ENCODE measurements at places on chromosomes 6 and 20.

- DNase-seq: no peak
These were observed 785 bp upstream of the ULBP3 start for GRCh38 chr6:150069706-150070105.

DNA sequence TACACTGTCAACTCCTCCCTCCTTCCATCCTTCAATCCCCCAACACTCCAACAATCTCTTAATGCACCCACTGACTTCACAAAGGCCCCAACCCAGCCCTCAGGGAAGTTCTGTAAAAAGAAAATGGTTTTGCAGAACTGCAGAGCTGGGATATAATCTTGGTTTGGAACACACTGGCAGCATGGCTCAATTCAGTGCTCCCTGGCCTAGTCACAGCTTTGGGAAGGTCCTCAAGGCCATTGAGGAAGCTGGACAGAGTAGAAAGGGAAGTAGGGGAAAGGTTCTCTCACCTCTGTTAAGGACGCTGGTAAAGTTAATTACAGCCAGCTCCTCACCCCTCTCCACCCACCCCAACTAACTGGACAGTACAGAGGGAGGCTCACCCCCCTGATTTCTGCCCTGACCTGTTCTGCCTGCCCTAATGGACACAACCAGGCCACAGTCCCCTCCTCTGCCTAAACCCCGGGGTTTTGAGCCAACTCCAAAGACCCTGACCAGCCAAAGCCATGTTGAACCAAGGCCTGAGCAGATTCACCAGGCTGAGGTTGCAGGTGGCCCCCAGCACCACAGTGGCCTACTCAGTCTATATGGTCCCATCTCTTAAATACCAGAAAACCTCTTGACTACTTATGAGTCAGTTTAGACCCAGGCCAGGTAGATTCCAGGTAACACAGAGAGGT lies 49.2 kb downstream of the MAFB start:
- no peak for DNase-seq

- DNase-seq: no peak
These were observed 21.9 kb upstream of the CHMP4B start for GRCh38 chr20:33789109-33789857.

DNA sequence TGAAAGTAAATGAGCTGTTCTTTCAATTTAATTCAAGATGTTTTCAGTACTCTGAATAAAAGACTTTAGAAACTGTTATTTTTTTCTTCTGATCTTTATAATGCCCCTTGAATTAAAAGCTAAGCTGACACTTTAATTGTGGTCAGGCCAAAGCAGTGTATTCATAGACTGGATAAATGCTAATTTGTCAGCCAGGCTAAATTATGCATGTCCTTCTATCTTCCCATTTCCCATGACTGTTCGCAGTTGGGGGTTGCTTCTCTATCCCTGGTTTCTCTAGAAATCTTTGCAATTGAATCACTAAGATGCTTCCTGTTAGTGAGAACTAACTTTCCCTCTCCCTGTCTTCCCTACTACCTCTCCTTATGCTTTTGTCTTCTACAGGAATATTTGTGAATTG lies 396.2 kb downstream of the RFPL4B start:
- DNase-seq: no peak

DNA sequence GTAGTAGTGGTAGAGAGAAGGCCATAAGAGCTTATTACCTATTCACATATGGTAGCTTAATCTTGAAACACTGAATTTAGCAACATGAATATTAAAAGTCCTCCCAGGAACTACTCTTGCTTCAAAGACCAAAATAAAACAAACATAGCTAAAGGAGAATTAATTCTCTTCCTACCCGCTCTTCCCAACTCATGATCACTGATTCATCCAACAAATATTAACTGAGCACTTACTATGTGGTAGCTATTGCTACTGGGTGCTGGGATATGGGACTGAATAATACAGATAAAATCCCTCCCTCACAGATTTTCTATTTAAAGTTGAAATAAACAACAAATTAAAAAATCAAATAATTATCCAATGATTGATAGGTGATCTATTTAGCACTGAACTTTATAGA lies 287.1 kb downstream of the BTBD9 start:
- DNase-seq: no peak

GRCh38 chr20:45918779-45919537 lies 7.0 kb upstream of the PLTP start:
- no peak for DNase-seq

DNA sequence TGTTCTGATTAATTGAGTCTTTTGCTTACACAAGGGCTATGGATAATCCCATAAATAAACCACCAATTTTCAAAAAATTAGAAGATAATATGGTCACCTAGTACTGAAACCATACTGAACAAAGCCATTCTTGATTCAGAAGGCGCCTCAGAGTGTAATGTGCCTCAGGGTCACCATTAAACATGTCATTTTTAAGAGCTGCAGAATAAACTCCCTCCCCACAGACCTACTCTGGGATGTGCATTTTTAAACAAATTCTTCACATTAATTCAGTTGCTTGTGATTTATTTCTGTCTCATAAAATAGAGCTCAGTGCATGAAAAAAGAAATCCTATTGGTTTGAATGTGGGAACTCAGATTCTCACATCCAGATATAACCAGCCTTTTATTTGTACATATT lies 202.1 kb upstream of the HEY2 start:
- no peak for DNase-seq

DNA sequence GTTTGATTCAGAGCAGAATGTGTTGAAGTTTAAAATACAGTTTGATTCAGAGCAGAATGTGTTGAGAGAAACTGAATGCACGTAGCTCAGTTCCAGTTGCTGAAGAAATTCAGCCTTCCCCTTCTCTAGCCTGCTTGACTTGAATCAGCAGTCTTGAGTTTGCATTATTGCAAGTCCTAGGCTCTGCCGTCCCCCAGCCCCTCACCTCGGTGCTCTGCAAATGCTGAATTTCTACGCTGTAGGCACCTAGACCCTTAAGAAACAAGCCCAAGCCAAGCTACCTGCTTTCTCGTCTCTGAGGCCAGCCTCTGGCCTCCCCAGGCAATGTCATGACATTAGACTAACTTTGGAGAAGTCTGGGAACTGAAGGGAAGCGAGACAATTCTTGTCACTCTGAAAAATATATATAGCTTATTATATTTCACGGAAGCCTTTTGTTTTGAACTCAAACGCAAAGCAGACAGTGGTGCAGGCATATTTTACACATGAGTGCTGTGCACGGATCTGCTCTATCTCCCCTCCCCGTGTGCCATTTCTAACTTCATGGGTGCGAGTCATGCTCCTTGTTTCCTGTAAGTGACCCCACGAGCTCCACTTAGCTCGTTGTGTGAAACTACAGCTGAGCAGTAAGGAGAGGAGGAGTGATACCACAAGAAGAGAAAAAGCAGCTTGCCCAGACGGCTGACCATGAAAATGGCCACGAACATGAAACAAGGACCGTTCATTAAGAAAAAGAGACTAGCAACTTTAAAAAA lies 71.4 kb upstream of the DUSP22 start:
- DNase-seq: no peak

DNA sequence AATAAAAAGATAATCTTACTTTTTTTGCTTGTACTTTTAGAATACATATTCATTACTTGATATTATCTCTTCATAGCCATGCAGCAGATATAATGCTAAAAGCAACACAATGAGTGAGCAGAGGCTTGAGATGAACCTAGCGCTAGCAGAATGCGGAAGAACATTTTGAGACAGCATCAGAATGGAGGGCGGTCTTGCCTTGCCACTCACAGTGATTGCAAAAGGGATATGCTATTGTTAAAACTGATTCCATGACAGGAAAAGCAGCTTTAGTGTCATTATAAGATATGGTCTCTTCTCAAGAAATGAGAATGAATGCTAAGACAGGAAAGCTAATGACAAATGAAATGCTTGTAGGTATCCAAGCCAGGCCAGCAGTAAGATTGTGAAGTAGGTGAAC lies 200.0 kb upstream of the GJE1 start:
- no peak for DNase-seq

DNA sequence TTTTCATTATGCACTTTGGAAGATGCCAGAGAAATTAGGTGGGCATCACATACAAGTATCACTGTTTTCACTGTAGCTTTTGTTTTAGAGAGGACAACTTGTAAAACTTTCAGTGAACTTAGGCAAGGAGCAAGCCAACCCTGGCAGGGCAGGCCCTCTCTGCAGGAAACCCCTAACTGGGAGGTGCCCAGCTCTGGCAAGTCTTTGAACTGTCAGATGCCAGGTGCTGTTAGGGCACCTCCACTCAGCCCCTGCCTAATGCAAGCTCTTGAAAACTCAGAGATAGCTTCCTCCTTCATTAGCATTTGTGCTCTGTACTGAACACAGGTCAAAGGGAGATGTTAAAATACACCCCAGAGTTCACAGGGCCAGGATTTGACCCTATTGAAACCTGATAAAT lies 774.2 kb upstream of the FLRT3 start:
- no peak for DNase-seq

GRCh38 chr20:36818861-36819260 lies 45.3 kb upstream of the DSN1 start:
- DNase-seq: no peak

DNA sequence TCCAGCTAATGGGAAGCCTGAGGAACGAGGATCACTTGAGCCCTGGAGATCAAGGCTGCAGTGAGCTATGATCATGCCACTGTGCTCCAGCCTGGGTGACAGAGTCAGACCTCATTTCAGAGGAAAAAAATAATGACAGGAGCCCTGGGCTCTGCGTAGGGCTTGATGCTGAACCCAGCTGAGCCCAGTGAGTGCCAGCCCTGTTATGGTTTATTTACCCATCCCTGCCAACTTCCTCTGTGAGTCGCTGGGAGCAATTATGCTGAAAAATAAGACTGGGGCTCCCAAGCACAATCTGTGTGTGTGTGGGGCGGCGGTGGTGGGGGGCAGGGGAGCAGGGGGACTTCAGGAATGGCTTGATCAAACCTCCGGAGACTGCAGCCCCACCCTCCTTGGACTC lies 75.9 kb upstream of the PMEPA1 start:
- DNase-seq: no peak

- no peak for DNase-seq
These were observed 113.7 kb downstream of the FAM217A start for GRCh38 chr6:3965071-3965718.

- DNase-seq: no peak
These were observed 51.4 kb downstream of the ERMARD start for GRCh38 chr6:169802790-169803189.

DNA sequence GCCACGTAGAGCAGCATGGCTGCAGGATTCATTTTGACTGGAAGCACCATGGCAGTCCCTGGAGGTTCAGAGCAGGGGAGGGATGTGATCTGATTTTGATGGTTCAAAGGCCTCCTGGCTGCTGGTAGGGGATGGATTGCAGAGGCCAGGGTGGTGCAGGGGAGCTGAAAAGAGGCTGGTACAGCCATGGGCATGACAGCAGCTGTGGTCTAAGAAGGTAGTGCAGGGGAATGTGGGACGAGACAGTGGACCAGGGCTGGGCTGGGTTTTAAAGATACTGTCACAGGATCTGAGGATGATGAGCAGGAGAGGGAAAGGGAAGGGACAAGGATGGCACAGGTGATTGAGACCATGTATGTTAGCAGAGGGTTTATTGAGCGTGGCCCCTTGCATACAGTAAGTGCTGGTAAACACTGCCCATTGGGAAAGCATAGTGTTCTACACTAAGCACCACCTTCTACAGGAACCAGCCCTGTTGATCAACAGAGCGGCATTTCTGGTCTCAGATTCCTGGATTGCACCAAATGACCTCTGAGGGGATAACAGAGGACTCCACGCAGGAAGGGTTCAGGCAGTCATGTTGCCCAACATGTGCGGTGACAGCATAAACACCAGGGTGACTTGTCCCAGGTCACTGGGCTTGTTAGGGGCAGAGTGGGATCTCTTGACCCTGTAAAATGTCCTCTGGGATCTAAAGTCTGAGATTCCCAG lies 14.5 kb upstream of the SIRPA start:
- no peak for DNase-seq

GRCh38 chr6:110653381-110653780 lies 161.9 kb downstream of the CDK19 start:
- no peak for DNase-seq

GRCh38 chr6:139595183-139595582 lies 220.7 kb upstream of the CITED2 start:
- DNase-seq: no peak

DNA sequence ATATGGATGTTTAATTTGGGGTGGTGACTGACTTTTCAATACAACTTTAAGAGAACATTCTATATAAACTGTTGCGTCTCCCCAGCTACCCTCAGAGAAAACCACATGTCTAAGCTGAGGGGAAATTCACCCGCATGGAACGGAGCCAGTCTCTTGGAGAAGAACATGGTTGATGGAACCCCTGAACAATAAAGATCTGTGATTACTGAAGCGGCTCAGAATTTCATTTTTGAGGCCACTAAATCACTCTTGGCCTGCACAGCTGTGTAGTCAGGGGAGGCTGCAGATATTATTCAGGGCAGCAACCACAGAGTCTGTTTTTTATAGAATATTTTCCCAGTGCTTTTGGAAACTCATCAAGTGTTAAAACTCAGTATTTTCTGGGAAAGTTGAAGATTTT lies 73.8 kb downstream of the EYA4 start:
- DNase-seq: no peak

GRCh38 chr6:408599-409102 lies 17.1 kb downstream of the IRF4 start:
- DNase-seq: no peak

DNA sequence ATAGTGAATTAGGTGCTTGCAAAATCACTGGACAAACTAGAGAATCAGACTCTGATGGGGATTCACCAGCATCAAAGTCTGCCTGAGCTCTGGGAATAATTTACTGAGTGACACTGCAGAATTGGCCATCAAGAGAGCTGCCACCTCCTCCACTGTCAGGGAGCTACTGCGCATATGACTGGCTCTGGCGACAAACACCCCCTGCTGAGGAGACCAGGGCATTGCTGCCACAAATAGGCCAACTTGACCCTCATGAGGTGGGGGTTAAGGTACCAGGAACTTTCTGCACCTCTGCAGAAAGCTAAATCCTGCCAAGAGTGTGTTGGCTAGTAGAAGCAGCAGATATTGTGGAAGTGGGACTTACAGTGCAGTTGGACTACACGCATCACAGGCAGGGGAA lies 88.0 kb downstream of the CDS2 start:
- no peak for DNase-seq

DNA sequence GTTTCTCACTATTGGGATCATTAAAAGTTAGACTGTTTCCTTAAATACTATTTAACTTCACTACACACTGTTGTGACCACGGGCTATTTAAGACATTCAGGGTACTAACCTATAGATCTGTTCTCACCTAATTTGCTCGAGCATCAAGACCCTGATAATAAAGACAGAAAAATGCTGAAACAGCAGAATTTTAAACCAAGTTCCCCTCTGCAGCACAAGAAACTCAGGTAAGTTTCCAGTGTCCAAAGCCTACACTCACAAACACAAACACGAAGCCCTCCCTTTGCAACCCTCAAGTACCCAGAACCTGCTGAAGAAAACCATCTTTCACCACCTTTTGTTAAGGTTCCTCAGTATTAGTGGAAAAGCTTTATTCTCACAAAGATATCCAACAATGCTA lies 4.0 kb downstream of the SNX5 start:
- DNase-seq: no peak

DNA sequence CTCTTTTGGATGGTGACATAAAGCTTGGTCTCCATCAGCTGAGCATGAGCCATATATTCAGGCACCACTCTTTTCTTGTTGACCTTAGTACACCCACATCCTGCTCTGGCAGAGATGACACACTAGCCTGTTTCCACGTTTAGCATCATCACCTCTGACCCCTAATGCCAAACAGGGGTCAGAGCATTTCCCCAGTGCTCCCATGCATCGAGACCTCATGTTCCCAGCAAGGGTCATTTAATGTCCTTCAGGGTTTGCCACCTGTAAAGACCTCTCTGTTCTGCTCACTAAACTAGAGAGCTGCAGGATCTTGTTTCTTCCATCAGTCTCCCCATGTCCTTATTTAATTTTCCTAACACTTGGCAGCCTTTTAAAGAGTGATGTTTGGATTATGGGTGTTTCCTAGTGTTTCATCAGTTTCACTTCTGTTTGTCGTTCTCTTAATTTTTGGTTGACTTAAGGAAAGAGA lies 97.5 kb downstream of the AIG1 start:
- no peak for DNase-seq
